Common myeloid progenitor, CD34-positive (primary cell): ENCODE measurements at places on chromosomes 2 and 18.

- DNase-seq: no peak
These were observed 180.2 kb downstream of the INHBB start for GRCh38 chr2:120526047-120526562.

- DNase-seq: no peak
These were observed 1302.3 kb upstream of the CHAC2 start for GRCh38 chr2:52465287-52465686.

- no peak for DNase-seq
These were observed 59.5 kb upstream of the YWHAQ start for GRCh38 chr2:9690252-9690651.

- no peak for DNase-seq
These were observed 66.6 kb downstream of the ABCG8 start for GRCh38 chr2:43905371-43905803.

- DNase-seq: no peak
These were observed 444.0 kb upstream of the SPHKAP start for GRCh38 chr2:228625481-228625880.

GRCh38 chr18:32877371-32877770 is 104.5 kb upstream of the KLHL14 start:
- DNase-seq: no peak

DNA sequence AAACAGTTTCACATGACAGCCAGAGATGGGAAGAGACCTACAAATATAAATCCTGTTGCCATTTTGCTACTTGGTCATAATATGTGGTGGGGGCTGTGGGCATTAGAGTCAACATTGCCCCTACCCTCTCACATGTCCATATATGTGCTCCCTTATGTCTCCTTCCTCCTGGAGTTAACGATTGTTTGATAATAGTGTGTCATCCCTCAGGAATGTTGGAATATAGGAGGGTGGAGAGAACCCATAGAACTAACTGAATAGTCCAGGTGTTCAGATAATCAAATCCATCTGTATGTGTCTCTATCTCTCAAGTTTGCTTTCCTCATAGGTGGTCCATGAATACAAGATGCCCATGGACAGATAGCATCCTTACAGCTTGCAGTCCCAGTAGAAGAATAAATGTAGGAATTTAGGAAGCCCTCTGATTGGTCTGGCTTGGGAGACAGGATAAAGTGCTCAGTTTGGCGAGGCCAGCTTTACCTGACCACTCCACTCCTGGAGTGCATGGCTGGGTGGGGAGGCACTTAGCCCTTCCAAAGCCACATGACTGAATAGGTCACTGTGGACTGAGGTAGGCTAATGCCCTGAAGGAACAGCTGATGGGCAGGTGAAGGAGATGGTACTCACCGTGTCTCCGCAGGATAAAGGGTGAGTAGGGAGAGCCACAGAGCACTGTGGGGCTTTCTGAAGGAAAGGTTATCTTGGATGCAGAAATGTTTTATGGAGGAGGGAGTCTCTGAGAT is 166.9 kb downstream of the CDCA7 start:
- no peak for DNase-seq

DNA sequence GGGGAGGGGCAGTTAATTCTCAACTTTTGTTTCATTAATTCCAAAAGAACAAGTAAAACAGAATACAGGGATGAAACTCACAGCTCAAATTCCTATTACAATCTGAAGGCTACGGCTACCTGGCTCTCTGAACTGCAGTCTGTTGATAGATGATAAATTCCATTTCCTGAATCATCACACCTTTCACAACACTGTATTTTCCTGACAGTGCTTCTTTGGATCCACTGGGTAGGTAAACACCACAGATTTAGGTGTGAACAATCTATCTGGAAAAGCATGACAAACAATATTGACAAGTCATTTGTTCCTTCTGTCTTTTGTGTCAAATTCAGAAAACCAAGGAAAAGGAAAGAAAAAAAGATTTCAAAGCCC is 843.2 kb downstream of the LRRTM4 start:
- DNase-seq: no peak

DNA sequence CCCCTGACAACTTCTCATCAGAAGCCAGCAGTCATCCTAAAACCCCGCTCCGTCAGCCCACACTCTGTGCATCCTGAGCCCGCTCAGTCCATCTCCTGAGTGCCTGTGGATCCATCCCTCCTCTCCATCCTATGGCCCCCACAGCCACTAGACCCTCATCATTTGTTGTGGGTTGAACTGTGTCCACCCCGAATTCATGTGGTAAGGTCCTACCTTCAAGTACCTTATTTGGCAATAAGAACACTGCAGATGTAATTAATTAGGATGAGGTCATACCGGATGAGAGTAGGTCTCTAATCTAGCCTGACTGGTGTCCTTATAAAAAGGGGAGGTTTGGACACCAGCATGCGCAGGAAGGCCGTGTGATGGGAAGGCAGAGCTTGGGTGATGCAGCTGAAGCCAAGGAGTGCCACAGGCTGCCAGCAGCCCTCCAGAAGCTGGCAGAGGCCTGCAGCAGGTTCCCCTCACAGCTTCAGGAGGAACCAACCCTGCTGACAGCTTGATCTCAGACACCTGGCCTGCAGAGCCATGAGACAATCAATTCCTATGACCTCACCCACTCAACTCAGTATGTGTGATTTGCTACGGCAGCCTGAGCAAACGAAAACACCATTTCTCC is 192.4 kb downstream of the ZBTB7C start:
- DNase-seq: no peak
